Lower lobe of right lung (tissue), 2 donors: ENCODE measurements at places on chromosomes 3 and 15. TPM values are rescaled to one million over a fixed set of nuclear protein-coding genes. Genes with fewer than 3 reads are reported as not detected.

GRCh38 chr3:177294221-177294620 lies 96.9 kb upstream of the TBL1XR1 start:
- H3K27ac ChIP-seq = no peak overlapping the region
- H3K4me3 ChIP-seq = no peak overlapping the region
- H3K4me1 ChIP-seq = no peaks in the 10 kb centered on the region
- no peaks in the 10 kb centered on the region for H3K27me3 ChIP-seq

GRCh38 chr3:42515976-42516375 lies 13.5 kb downstream of the VIPR1 start:
- H3K36me3 ChIP-seq = peaks cover 23% of the 10 kb centered on the region
- H3K27ac ChIP-seq = peak overlapping the region; percentile 44
- no peak overlapping the region for H3K4me3 ChIP-seq
- peaks cover 65% of the 10 kb centered on the region for H3K4me1 ChIP-seq

GRCh38 chr3:47605652-47606051 lies 27.0 kb upstream of the CSPG5 start:
- H3K4me3 ChIP-seq = no peak overlapping the region
- H3K4me1 ChIP-seq = no peaks in the 10 kb centered on the region
- no peak overlapping the region for H3K27ac ChIP-seq
- no peak for DNase-seq

- no peaks in the 10 kb centered on the region for H3K36me3 ChIP-seq
- H3K27me3 ChIP-seq = no peaks in the 10 kb centered on the region
- H3K4me1 ChIP-seq = peaks cover 8% of the 10 kb centered on the region
- H3K4me3 ChIP-seq = no peak overlapping the region
- no peak overlapping the region for H3K27ac ChIP-seq
Observed at GRCh38 chr15:58213587-58214338, 75.6 kb downstream of the AQP9 start.

DNA sequence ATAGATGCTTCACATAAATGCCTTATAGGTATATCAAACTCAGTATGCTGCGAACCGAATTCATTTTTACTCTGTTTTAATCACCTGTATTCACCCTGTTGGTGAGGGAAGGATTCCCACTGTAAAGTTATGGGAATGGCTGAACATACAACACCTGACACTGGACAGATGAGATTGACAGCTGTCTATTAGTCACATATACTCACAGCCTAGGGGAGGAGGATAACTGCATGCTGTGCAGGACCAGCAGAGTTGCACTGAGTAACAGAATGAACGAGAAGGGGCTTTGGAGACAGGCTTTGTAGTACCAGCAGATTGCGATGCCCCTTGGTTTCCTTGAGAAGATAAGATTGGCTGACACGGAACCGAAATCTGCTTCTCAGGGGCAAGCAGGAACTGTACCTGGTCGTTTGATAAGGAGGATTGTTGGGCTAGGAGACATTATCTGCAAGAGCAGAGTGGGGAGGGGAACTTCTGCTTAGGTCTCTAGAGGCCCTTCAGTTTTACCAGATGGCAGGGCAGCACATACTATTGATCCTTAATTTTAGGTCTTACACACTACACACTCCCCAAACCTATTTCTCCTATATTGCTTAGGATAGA lies 43.5 kb upstream of the SLC22A13 start:
- peaks cover 50% of the 10 kb centered on the region for H3K36me3 ChIP-seq
- no peaks in the 10 kb centered on the region for H3K27me3 ChIP-seq
- no peak overlapping the region for H3K4me3 ChIP-seq

- H3K27ac ChIP-seq = no peak overlapping the region
- DNase-seq = no peak
- no peaks in the 10 kb centered on the region for H3K27me3 ChIP-seq
- H3K36me3 ChIP-seq = no peaks in the 10 kb centered on the region
Observed at GRCh38 chr3:64956711-64957325, 269.0 kb upstream of the ADAMTS9 start.

GRCh38 chr3:189013224-189013888 lies 158.4 kb upstream of the TPRG1 start:
- no peaks in the 10 kb centered on the region for H3K36me3 ChIP-seq
- no peak overlapping the region for H3K27ac ChIP-seq
- DNase-seq = no peak
- H3K4me1 ChIP-seq = no peaks in the 10 kb centered on the region

DNA sequence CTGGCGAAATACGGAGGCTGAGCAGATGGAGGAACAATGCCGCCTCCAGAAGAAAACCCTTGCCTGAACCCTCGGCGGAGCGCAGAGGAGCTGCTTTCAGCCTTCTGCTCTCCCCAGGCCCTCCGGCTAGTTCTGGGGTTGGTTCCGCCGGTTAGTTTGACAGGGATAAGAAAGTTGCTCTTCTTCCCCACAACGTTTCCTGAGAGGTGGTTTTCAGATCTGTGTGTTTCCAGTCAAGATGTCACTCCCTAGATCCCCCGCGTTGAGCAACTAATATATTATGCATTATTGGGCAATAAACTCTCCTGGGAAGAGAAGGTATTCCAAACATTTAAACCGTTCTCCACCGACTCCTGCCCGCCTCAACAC lies 551 bp downstream of the NLGN1 start:
- H3K36me3 ChIP-seq = no peaks in the 10 kb centered on the region
- H3K27me3 ChIP-seq = peaks cover 9% of the 10 kb centered on the region
- DNase-seq = no peak
- peak overlapping the region; percentile 32 for H3K27ac ChIP-seq
- peaks cover 22% of the 10 kb centered on the region for H3K4me1 ChIP-seq

DNA sequence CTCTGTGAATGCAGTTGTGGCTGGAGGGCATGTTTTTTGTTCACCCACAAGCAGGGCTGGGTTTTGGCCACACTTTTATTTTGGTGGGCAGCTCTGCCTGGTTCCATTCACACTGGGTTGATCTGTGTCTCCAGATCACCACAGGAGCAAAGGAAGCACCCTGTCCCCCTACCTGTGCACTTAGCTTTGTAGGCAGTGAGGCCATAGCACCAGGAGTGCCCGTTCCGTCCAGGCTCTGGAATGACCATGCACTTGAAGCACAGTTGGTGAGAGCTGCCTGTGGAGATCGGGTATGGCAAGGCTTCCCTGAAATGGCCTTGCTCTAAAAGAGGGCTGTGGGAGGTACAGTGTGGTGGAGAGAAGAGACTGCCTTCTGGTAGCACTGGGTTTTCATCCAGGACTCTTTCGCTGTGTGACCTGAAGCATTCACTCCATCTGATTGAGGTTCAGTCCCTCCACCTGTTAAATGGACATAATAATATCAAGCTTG lies 31.7 kb downstream of the MINAR1 start:
- no peak for DNase-seq
- H3K4me3 ChIP-seq = no peak overlapping the region
- H3K4me1 ChIP-seq = no peaks in the 10 kb centered on the region
- H3K27ac ChIP-seq = no peak overlapping the region
- H3K36me3 ChIP-seq = no peaks in the 10 kb centered on the region
- no peaks in the 10 kb centered on the region for H3K27me3 ChIP-seq

GRCh38 chr15:70264738-70265465 lies 167.2 kb upstream of the TLE3 start:
- peaks cover 62% of the 10 kb centered on the region for H3K4me1 ChIP-seq
- no peaks in the 10 kb centered on the region for H3K27me3 ChIP-seq
- no peaks in the 10 kb centered on the region for H3K36me3 ChIP-seq
- H3K27ac ChIP-seq = no peak overlapping the region
- no peak overlapping the region for H3K4me3 ChIP-seq

- no peak for DNase-seq
- no peak overlapping the region for H3K4me3 ChIP-seq
- peaks cover 22% of the 10 kb centered on the region for H3K36me3 ChIP-seq
- H3K27ac ChIP-seq = no peak overlapping the region
- no peaks in the 10 kb centered on the region for H3K27me3 ChIP-seq
- H3K4me1 ChIP-seq = no peaks in the 10 kb centered on the region
Observed at GRCh38 chr3:15667484-15667883, 65.9 kb downstream of the BTD start.

The SUCNR1 gene
- 2.7 TPM for total RNA-seq

The A4GNT gene
- total RNA-seq = 0.41 TPM

The EXD1 gene
- not detected for total RNA-seq

The EDEM1 gene
- 76.5 TPM for total RNA-seq

The ILDR1 gene
- total RNA-seq = 8.3 TPM

The MUC20 gene
- total RNA-seq = 14.3 TPM

The ZMYND10 gene
- 32.8 TPM for total RNA-seq

The COL7A1 gene
- total RNA-seq = 2.6 TPM
